ENCODE measurements at places on chromosomes 7 and 10. TPM values are rescaled to one million over a fixed set of nuclear protein-coding genes. Genes with fewer than 3 reads are reported as not detected.

The NUDT1 gene
- polyA plus RNA-seq: 89.5 TPM

GRCh38 chr7:900331-901040, 24.1 kb downstream of the GET4 start:
- H3K4me3 ChIP-seq: no peak overlapping the region
- 0 out of 2 replicates have a peak, but pooled peaks cover 3% of the 10 kb centered on the region for H3K27me3 ChIP-seq
- H3K27ac ChIP-seq: no peak overlapping the region

GRCh38 chr10:43222210-43222720, 44.6 kb downstream of the RASGEF1A start:
- no peak overlapping the region for H3K27ac ChIP-seq
- H3K4me3 ChIP-seq: no peak overlapping the region
- H3K36me3 ChIP-seq: no peaks in the 10 kb centered on the region
- H3K4me1 ChIP-seq: no peaks in the 10 kb centered on the region

The MBL2 gene
- polyA plus RNA-seq: not detected

The CLRN3 gene
- polyA plus RNA-seq: not detected

GRCh38 chr7:36746347-36746746, 22.1 kb upstream of the AOAH start:
- H3K27ac ChIP-seq: no peak overlapping the region
- no peak for DNase-seq
- no peak overlapping the region for H3K4me3 ChIP-seq
- H3K36me3 ChIP-seq: no peaks in the 10 kb centered on the region
